Activated CD4-positive, alpha-beta memory T cell treated with anti-CD3 and anti-CD28 coated beads for 36 hours (primary cell): ENCODE measurements at places on chromosomes 5 and 9. TPM values are rescaled to one million over a fixed set of nuclear protein-coding genes. Genes with fewer than 3 reads are reported as not detected.

Gene FBN2
- not detected for total RNA-seq

Gene GRXCR2
- total RNA-seq = not detected

- no peaks in the 10 kb centered on the region for H3K4me1 ChIP-seq
- H3K27me3 ChIP-seq = no peaks in the 10 kb centered on the region
- no peak for DNase-seq
- H3K4me3 ChIP-seq = no peak overlapping the region
- H3K27ac ChIP-seq = no peak overlapping the region
Measured at GRCh38 chr9:24413651-24414050, 132.0 kb downstream of the IZUMO3 start.

DNA sequence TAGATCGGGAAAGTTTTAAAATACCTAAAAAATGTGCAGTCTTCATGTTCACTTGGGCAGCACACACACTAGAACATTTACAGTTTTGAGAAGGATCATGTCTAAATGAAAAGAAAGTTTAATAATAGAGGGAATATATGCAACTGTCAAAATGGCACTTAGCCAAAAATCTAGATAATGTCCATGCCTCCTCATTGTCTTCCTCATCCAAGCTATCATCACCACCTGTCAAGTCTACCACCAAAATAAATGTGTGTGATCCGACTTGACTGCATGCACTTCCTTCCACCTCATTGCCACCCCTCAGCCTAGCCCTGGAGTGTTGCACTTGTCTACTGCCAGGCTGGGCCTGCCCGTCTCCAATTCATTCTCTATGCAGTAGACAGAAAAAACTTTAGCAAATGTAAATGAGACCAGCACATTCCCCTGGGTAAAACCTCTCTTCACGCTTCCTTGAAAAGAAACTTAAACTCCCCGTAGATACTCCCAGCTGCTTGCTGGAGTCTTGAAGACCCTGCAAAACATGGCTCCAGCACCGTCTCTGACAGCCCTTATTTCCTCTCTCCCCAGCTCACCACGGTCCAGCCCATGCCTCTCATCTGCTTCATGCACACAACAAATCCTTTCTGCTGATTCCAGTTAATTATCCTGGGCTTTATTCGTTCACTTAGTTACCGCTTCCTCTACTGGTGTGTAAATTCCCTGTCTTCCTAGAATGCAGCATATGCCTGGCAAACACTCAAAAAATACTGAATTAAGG lies 66.9 kb downstream of the FANCC start:
- H3K36me3 ChIP-seq = peaks cover 17% of the 10 kb centered on the region
- H3K4me1 ChIP-seq = no peaks in the 10 kb centered on the region
- no peak overlapping the region for H3K4me3 ChIP-seq
- H3K27ac ChIP-seq = no peak overlapping the region
- no peaks in the 10 kb centered on the region for H3K27me3 ChIP-seq
- DNase-seq = no peak

DNA sequence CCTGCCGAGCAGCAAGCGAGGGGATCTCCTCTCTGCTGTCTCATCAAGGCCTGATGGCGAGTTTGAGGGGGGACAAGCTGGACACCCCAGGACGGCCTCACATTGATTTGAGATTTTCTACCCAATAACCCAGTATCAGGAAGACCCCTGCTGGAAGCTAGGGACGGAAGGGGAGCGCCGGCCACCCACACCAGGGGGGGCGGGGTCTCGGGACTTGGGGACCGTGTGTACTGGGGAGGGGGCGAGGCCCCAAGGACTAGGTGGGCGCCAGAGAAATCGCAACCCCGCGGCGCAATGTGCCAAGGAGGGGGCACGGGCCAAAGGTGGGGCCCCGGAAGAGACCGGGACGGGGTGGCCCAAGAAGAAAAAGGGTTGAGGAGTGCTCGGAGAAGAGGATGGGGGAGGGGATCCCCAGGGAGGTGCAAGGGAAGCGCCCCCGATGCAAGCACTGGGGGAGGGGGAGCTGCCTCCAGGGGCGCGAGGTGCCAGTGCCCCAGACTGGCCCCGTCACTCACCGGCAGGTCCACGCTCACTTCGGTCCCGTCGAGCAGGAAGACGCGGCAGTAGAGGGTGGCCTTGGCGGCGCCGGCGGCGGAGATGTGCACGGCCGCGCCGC lies 1.1 kb downstream of the EPB41L4B start:
- H3K4me3 ChIP-seq = peak overlapping the region; percentile 51
- H3K36me3 ChIP-seq = no peaks in the 10 kb centered on the region
- peak; percentile 18 for DNase-seq
- H3K27ac ChIP-seq = no peak overlapping the region
- H3K27me3 ChIP-seq = peaks cover 58% of the 10 kb centered on the region
- H3K4me1 ChIP-seq = peaks cover 8% of the 10 kb centered on the region

DNA sequence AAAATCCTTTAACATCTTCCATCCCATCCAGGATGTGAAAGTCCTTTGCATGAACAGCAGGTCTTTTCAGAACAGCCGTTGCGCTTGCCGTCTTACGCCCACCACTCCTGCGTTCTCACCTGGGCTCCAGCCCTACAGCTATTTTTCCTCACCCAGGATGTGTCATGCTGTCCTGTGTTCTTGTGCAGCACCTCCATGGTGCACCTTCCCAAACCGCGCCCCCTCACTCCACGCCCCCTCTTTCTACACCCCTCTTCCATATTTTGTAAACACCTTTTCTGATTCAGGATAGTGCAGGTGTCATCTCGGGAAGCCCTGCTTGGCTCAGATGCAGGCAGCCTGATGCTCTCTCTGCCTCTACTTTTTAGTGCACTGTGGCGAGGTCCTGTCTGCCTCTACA lies 18.4 kb downstream of the CAMK4 start:
- no peak for DNase-seq
- no peak overlapping the region for H3K4me3 ChIP-seq
- peaks cover 2% of the 10 kb centered on the region for H3K36me3 ChIP-seq
- H3K27ac ChIP-seq = no peak overlapping the region

- no peak overlapping the region for H3K27ac ChIP-seq
- H3K36me3 ChIP-seq = no peaks in the 10 kb centered on the region
- no peak overlapping the region for H3K4me3 ChIP-seq
- no peaks in the 10 kb centered on the region for H3K4me1 ChIP-seq
- DNase-seq = no peak
- no peaks in the 10 kb centered on the region for H3K27me3 ChIP-seq
Measured at GRCh38 chr5:163978897-163979296, 473.5 kb downstream of the MAT2B start.

GRCh38 chr9:128323212-128323730 lies 632 bp downstream of the COQ4 start:
- H3K36me3 ChIP-seq = no peaks in the 10 kb centered on the region
